ENCODE measurements at places on chromosomes 11 and 22. TPM values are rescaled to one million over a fixed set of nuclear protein-coding genes. Genes with fewer than 3 reads are reported as not detected.
A peak's percentile ranks its signal among the peaks of the same experiment; 100 is the strongest.

The OR51B5 gene
- total RNA-seq, result not detected

The LMO1 gene
- total RNA-seq, result 6.2 TPM

The RTL10 gene
- 21.8 TPM for total RNA-seq

The FREY1 gene
- not detected for total RNA-seq

The GRAP2 gene
- total RNA-seq, result 0.16 TPM

- H3K27ac ChIP-seq, result no peak overlapping the region
- H3K36me3 ChIP-seq, result no peaks in the 10 kb centered on the region
- no peaks in the 10 kb centered on the region for H3K27me3 ChIP-seq
These were observed 1726.1 kb upstream of the RAG2 start for GRCh38 chr11:38323961-38324761.

- no peaks in the 10 kb centered on the region for H3K27me3 ChIP-seq
- peak; percentile 93 for DNase-seq
- H3K36me3 ChIP-seq, result peaks cover 55% of the 10 kb centered on the region
- peaks cover 64% of the 10 kb centered on the region for H3K4me1 ChIP-seq
These were observed 13.1 kb downstream of the EEF1G start for GRCh38 chr11:62560566-62561103.

GRCh38 chr22:49005557-49005956 lies 822.1 kb downstream of the BRD1 start:
- peaks cover 23% of the 10 kb centered on the region for H3K27me3 ChIP-seq
- no peak overlapping the region for H3K4me3 ChIP-seq
- H3K4me1 ChIP-seq, result no peaks in the 10 kb centered on the region
- no peak for DNase-seq
- no peaks in the 10 kb centered on the region for H3K36me3 ChIP-seq
- H3K27ac ChIP-seq, result no peak overlapping the region

DNA sequence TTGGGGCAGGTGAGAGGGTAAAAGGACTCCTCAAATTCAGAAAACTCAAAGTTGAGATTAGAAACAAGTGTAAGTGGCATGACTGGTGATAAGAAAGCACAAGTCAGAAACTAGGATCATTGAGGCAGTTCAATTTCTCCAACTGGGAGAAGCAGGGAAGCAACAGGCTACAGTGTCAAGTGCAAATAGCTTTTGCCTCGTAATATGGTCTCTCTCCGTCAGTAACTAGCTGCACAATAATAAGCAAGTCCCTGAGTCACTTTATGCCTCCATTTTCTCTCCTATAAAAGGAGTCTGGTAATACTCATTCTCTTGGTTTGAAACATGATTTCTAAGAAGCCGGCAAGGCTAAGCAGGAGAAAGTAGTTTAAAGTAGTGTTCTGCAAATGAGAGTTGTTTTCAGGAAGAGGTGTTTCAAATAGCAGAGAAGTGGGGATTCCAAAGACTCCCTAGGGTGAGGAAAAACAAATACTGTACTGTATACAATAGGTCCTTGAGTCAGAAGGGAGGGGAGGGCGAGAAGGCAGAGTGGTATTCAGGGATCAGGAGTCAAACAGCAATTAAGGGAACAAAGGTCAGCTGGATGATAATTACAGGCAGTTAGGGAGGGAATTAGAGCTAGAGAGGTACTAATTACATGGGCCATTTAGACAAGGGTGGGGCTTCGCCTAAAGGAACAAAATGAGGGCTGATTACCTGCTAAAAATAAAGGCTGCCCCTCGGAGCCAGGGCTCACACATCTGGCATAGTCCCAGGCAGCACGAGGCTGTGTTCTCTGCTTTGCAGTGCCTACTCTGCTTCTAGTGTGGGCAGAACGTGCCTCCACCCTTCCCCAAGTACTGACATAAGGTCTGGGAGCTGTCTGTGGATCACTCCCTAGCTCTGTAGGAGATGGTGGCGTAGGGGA lies 96.0 kb upstream of the BDNF start:
- no peaks in the 10 kb centered on the region for H3K4me1 ChIP-seq
- H3K4me3 ChIP-seq, result no peak overlapping the region
- H3K27ac ChIP-seq, result no peak overlapping the region
- H3K27me3 ChIP-seq, result no peaks in the 10 kb centered on the region

DNA sequence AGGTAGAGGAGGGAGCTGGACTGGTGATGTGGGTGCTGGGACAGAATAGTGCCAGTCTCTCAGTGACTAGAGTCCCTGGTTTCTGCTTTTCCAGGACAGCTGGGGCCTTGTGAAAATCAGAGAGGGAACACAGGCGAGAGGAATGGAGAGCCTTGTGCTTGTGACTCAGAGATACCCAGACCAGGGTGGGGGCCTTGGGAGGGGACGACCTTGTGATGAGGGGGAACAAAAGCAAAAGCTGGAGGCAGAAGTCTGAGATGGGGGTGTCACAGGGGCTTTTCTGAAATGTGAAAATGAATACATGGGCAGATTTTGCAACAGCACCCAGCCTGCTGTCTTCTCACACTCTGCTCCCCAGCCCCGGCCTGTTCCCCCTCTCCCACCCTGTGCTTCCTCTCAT lies 3.4 kb upstream of the NR1H3 start:
- H3K4me3 ChIP-seq, result no peak overlapping the region
- DNase-seq, result no peak
- peaks cover 60% of the 10 kb centered on the region for H3K4me1 ChIP-seq
- no peaks in the 10 kb centered on the region for H3K36me3 ChIP-seq

DNA sequence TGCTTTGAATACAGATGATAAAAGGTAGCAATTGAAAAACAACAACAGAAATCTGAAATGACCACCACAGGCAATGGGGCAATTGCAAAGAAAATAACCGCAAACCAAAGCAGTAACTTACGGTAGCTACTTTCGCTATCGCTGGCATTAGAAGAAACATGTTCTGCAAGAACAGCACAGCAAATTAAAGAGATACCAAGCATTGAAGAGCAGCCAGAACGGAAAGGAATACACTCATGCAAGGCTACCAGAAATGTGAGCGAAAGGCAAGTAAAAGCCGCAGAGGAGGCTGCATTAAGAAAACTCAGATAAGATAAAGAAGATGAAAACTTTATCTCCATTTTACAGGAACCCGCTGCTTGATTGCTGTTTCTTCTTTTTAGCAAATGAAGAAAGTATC lies 194.1 kb upstream of the CCDC90B start:
- H3K4me3 ChIP-seq, result no peak overlapping the region
- no peaks in the 10 kb centered on the region for H3K27me3 ChIP-seq
- no peak overlapping the region for H3K27ac ChIP-seq
- no peaks in the 10 kb centered on the region for H3K36me3 ChIP-seq
- no peaks in the 10 kb centered on the region for H3K4me1 ChIP-seq

GRCh38 chr11:78343303-78343702 lies 74.3 kb downstream of the GAB2 start:
- peaks cover 19% of the 10 kb centered on the region for H3K4me1 ChIP-seq
- H3K36me3 ChIP-seq, result no peaks in the 10 kb centered on the region
- H3K27ac ChIP-seq, result no peak overlapping the region
- H3K4me3 ChIP-seq, result no peak overlapping the region
- H3K27me3 ChIP-seq, result no peaks in the 10 kb centered on the region

GRCh38 chr11:65896034-65896999 lies 3.9 kb downstream of the FOSL1 start:
- no peak for DNase-seq
- H3K27me3 ChIP-seq, result no peaks in the 10 kb centered on the region
- H3K27ac ChIP-seq, result no peak overlapping the region
- peaks cover 59% of the 10 kb centered on the region for H3K4me1 ChIP-seq
- no peaks in the 10 kb centered on the region for H3K36me3 ChIP-seq
- H3K4me3 ChIP-seq, result no peak overlapping the region
